ENCODE measurements at places on chromosomes 2 and 18.

DNA sequence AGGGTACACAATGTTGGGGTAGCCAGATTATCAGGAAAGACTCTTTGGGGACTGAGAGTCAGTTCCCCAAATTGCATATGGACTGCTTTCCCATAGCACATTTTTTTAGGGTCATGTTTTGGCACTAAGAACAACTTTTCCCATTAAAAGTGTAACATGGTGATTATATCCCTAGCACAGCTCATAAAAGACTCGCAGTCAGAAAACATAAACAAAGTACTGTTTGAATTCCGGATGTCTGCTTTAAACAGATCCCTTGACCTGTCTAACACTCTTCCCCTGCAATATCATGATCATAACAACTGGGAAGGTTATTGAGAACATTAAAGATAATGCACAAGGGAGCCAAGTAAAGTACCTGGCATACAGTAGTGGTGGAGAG lies 262.2 kb downstream of the ASXL3 start:
- no peak for DNase-seq

DNA sequence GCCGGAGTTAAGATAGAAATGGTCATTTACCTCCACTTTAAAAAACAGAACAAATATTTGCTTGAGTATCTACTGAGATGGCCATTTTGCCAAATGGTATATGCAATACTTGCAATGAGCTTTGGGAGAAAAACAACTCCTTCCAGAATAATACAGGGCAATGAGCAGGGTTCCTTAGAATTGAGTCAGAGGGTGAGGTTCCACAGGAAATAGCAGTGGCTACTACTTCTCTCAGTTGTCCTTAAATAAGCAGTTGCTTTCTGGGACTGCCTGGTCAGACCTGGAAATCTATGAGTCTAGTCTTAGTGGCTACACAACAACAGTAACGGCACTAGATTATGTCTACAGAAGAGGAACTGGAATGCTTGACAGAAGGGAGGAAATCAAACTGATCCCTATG lies 80.9 kb upstream of the CCDC85A start:
- DNase-seq: no peak

DNA sequence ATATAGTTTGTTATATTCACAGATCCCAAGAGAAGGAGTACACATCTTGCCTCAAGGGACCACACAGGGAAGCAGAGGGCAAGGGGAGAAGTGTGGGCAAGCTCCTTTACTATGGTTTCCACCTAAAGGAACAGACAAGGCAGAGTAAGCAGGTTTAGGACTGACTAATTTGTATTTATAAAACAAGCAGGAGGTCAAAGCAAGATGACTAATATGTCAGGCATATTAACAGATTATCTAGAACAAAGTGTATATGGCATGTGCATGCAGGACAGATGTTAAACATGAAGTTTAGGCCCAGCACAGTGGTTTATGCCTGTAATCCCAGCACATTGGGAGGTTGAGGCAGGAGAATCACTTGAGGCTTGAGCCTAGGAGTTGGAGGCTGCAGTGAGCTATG lies 3.7 kb upstream of the LRP2 start:
- no peak for DNase-seq

- DNase-seq: no peak
Measured at GRCh38 chr2:216319771-216320170, 52.5 kb downstream of the MARCHF4 start.

- no peak for DNase-seq
Measured at GRCh38 chr2:70420143-70420542, 118.3 kb upstream of the FAM136A start.

GRCh38 chr2:81839780-81840179 lies 1535.2 kb upstream of the LRRTM1 start:
- no peak for DNase-seq
